ENCODE measurements at places on chromosomes 13 and 19.

DNA sequence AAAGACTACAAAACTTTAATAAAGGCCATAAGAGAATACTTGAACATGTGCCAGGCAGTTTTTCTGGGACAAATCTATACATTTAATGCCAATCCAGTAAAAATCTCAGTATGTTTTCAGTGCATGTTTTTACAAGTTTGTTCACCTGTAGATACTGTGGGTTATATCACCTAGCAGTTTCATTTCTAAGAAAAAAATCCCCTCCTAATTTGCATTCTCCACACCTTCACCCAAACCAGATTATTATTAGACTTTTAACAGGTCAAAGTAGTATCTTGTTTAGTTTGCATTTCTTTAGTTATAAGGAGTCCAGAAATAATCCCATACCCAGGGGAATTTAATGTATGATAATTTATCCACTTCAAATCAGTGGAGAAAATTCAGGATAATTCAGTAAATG lies 17.0 kb upstream of the LPAR6 start:
- DNase-seq = no peak

DNA sequence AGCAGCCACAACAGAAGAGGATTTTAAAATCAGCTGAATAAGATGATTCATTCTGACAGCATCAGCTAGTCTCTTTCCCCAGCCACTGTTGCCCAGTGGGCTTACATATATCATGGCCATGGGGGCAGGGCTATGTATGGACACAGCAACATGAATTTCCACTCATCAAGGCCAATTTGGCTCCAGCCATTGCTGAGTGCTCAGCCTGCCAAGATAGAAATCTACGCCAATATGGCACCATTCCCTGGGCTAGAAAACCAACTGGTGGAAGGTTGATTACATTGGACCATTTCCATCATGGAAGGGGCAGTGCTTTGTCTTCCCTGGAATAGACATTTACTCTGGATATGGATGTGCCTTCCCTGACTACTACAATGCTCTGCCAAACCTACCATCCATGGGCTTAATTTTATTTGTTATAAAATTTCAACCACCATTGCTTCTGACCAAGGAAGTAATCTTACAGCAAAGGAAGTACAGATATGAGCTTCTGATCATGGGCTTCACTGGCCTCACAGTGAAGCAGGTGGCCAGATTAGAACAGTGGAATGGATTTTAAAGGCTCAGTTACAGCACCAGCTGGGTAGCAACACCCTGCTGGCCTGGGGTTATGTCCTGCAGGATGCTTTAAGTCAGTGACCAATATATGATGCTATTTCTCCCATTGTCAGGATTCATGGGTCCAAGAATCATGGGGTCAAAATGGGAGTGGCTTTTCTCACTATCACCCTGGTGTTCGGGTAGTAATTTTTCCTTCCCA lies 9.8 kb upstream of the ALOX5AP start:
- DNase-seq = no peak

DNA sequence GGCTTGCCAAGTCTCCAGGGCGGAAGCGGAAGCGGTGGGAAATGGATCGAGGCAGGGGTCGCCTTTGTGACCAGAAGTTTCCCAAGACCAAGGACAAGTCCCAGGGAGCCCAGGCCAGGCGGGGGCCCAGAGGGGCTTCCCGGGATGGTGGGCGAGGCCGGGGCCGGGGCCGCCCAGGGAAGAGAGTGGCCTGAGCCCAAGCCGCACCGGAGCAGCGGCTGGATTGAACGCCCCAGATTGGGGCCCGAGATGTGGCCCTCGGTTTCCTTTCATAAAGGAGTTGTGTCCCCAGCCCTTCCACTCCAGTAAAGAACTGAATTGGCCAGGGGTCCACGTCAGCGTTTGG lies 548 bp upstream of the P2RY11 start:
- DNase-seq = no peak

DNA sequence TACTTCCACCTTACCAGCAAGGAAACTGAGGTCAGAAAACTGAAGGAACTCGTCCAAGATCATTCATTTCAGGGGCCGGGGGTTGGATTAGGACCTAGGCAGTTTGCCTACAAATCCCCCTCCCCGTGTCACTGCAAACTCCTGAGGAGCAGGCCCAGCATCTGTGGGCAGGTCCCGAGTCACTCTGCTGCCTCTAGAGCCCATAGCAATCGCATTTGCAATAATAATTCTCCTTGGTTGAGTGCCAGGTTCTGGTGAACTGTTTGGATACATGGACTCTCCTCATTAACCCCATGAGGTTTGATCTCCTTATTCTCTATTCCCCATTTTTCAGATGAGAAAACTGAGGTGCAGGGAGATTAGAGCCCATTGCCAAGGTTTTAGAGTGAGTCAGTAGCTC lies 903 bp downstream of the PIN1 start:
- peak; percentile 33 for DNase-seq

GRCh38 chr19:30955112-30956104 lies 393.8 kb downstream of the TSHZ3 start:
- DNase-seq = no peak

- no peak for DNase-seq
Observed at GRCh38 chr19:46732966-46733689, 12.7 kb upstream of the FKRP start.

- no peak for DNase-seq
Observed at GRCh38 chr19:41222240-41222639, 3.2 kb downstream of the AXL start.

- no peak for DNase-seq
Observed at GRCh38 chr13:33512880-33513554, 227.5 kb upstream of the STARD13 start.

DNA sequence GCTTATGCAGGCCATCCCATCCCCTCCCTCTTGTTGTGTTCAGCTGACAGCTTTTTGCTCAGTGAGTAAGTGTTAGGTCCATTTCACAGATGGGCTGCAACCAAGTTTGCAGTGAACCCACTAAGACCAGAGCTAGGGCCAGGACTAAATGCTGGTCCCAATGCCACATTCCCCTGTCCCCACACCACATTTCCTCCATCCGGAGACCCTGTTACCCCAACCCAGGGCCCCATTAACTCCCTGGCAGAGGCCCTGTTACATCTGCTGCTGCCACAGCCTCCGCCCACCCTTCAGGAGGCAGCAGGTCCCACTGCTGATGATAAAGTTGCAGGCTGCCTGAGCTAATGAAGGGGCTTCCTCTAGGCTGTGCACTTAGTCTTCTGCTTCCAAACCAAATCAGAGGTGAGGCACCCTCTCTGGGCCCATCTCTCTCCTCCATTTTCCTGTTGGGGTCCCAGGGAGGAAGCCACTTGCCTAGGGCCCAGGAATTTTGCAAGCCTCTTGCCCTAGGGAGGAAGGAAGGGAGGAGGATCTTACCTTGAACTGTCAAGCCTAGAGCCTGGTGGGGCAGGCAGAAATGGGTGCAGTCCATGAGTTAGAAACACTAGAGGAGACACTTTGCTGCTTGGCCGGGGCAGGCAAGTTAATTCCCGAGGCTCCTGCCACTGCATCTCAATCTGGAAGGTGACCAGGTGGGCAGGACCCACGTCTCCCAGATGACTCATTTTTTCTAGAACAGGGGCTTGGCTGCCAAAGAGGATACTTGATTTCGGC lies 3.4 kb upstream of the USF2 start:
- no peak for DNase-seq

- DNase-seq = no peak
Observed at GRCh38 chr19:52646571-52647217, 8.5 kb upstream of the ZNF83 start.

GRCh38 chr19:28242317-28242927 lies 970.5 kb downstream of the UQCRFS1 start:
- peak; percentile 10 for DNase-seq

- DNase-seq = no peak
Observed at GRCh38 chr13:21150013-21150412, 26.3 kb downstream of the SKA3 start.

DNA sequence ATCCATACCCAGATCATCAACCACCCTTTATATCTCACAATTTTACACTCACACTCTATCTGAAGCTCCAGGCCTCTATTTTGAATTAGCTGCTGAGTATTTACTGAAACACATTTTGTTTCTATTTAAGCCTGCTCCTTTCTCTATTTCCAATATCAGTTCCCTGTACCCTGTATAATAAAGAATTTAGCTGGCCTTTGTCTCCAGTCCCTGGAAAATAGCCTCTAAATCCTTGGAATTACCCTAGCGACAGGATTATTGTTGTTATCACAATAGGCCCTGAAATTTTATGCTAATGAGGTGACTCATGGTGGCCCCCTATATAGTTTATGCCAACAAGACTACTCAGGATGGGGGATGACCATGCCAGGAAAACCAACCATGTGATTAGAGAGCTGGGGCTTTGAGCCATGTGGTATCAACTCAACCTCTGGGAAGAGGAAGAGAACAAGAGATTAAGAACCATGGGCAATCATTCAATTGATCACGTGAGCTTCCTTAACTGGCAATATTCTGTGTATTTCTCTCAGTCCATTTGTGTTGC lies 72.7 kb downstream of the KATNAL1 start:
- DNase-seq = no peak

GRCh38 chr13:21364916-21365315 lies 94.2 kb downstream of the ZDHHC20 start:
- no peak for DNase-seq

DNA sequence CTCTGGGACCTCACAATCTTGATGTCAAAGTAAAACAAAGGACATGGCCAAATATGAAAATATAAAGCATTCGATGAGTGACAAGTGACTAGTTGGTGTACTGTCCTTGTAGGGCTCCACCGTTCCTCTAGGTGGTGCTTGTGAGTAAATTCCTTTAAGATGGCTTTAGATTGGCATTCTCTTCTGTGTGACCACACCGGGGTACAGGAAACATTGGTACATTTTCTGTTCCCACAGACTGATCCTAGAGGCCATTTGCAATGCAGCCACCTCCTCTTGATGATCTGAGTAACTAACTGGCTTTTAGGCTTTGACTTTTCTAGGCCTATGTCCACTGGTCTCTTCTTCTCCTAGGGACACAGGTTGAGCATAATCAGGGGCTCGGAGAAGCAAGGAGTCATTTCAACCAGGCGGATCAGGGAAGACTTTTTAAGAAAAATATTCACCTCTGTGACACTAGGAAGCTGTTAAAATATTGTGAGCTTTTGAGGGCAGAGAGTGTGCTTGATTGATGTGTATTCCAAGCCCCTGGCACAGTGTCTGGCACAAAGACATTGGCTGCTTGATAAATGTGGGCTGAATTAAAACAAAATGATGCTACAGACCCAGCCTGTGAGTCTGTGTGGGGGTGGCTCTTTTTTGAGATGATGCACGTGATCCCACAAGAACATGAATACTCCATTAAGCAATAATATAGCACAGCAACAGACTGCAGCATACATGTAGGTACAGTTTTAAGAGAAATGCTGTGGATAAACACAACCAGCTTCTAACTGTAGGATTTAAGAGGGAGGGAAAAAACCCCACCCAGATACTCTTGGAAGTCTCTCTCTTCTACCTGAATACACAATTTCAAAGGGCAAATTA lies 21.0 kb downstream of the EPSTI1 start:
- no peak for DNase-seq

DNA sequence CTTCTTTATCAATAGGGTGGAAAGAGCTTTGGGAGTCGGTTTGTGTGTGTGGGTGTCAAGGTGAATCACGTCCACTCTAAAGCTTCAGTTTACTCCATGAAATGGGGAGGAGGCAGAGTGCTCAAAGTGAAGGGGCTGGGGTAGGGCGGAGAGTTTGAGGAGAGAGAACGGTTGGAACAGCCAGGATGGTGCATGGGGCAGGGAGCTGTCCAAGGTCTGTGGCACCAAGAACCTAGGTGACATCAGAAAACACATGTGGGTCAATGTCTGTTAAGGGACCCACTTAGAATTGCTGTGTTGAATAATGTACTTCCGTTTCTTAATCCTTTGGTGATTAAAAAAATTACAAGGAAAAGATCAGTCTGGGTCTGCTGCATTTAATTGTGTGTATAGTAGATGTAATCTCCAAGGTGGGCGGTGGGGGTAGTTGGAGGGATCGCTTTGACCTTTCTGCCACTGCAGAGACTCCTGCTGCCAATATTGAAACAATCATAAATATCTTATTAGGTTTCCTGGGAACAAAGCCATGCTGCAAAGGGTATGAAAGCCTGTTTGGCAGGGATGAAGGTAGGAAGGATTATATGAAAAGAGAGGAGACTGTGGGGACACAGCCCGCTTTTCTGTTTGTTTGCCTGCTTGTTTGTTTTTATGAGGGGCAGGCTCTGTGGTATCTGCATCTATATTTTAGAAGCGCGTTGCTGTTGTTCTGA lies 122.3 kb downstream of the ATP8A2 start:
- DNase-seq = no peak

- DNase-seq = no peak
Observed at GRCh38 chr19:2774953-2775555, 8.0 kb downstream of the SGTA start.
